Small intestine (tissue), 16 donors: ENCODE measurements at places on chromosomes 13 and 19. TPM values are rescaled to one million over a fixed set of nuclear protein-coding genes. Genes with fewer than 3 reads are reported as not detected.
A peak's percentile ranks its signal among the peaks of the same experiment; 100 is the strongest.

CEACAM16 gene
- not detected for polyA plus RNA-seq

SIGLEC12 gene
- polyA plus RNA-seq: 0.33 TPM

PSG6 gene
- polyA plus RNA-seq: not detected

GRCh38 chr13:95512424-95512823, 40.1 kb upstream of the CLDN10 start:
- no peak for DNase-seq

DNA sequence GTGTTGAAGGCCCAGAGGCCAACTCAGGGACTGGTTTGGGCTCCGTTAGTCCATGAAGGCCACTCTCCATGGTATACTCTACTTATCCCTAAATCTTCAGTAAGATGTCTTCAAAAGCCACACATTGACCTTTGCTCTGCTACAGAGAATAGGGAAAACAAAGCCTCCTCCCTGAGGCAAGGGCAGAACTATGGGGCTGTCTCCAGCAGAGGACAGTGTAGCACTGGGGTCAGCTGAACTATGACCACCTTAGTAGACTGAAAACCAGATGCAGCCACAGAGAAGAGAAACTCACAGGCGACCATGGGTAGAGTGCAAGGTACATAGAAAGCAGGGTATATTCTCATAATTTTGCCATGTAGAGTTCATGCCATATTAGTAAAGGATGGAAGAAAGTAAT, 587.4 kb downstream of the LMO7 start:
- no peak for DNase-seq

DNA sequence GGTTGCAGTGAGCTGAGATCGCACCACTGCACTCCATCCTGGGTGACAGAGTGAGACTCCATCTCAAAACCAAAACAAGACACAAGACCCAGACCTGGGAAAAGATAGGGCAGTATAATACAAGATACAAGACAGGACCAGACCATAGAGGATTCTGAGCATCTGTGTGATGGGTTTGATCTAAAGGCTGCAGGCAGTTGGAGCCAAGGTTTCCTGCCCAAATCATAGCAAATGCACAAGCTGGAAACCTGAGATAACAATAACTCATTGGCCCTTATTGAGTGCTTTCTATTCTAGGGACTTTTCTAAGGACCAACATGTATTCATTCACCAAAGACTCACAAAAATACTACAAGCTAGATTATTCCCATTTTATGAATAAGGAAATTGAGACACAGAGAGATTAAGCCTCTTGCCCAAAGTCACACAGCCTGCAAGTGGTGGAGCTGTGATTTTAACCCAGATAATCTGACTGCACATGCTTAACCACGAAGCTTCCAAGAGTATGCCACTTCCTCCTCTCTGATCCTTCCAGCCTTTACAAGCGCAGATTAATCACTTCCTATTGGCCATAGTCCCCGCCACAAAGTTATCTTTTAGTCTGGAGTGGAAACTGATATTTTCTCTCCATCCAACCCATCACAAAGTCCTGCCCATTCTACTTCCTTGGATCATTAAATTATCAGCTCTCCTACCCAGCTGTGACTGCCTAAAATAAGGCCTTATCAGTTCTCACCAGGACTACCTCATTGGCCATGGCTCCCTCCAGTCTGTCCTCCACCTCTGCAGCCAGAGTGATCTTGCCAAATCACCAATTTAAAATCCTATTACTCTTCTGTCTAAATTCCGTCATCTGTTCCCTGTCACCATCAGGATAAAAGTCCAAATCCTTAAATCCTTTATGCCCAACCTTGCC, 147.2 kb downstream of the FLT1 start:
- no peak for DNase-seq

GRCh38 chr13:98416408-98416807, 160.5 kb downstream of the STK24 start:
- DNase-seq: peak; percentile 84

DNA sequence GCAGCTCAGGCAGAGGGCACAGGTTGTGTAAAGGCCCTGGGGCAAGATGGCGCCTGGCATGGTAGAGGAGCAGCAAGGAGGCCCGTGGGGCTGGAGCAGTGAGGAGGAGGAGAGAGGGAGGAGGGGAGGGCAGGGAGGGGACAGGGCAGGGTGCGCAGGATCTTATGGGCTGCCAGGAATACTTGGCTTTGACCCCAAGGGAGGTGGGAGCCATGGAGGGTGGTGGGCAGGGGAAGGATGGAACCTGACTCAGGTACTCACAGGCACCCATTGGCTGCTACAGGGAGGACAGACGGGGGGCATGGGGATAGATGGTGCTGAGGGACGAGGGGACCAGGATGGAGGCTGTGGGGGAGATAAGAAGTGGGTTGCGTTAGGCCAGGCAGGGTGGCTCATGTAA, 3.3 kb downstream of the TNFAIP8L1 start:
- DNase-seq: no peak

DNA sequence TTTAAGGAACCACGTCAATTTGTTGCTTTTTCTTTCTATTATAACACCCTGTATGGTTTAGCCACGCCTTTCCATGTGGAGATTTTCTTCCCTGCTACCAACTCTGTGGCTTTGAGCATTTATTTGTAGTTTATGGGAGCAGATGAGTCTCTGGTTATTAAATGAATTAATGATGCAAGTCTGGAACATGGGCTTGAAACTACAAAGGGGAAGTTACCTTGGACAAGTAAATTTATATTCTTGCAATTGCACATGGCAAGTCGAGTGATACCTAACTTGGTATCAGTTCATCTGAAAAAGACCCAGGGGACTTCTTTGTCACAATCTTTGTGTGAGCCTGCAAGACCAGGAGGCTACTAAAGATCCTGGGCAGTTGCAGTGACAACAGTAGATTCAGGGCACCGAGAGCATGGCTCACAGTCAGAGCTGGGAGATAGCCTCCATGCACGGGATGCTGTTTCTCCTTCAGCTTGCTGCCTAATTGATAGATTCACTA, 24.4 kb downstream of the B3GLCT start:
- no peak for DNase-seq
